Hippocampal formation (tissue), 2 donors: ENCODE measurements at places on chromosomes 4 and X.
A peak's percentile ranks its signal among the peaks of the same experiment; 100 is the strongest.

- peak; percentile 81 for DNase-seq
These were observed 442 bp downstream of the NDUFB11 start for GRCh38 chrX:47143894-47144625.

DNA sequence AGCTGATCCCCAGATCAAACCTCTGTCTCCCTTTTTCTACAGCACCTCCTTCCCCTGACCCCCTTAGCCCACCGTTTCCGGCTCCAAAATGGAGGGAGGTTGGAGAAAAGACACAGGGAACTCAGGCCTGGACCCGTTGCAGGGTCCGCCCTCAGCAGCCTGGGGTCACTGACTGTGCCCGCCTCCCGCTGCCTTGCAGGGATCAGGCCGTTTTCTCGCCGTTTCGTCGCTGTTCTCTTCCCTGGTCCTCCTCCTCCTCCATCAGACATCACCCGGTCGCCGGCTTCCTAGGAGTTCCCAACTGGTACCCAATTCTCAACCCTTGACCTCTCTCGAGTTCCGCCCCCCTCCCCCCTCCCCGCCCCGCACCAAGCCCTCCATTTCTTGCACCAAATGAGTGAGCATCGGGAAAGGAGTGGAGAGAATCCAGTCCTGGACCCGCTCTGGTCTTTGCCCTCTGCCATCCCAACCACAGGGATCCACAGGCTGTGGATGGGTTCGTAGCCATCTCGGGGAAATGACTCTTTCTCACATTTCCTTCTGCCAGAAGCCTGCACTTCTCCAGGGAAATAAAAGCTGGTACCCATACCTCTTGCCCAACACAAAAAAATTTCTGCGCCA is 493 bp downstream of the TCEAL5 start:
- DNase-seq, result no peak

- no peak for DNase-seq
These were observed 89.7 kb downstream of the TET2 start for GRCh38 chr4:105236202-105236915.

DNA sequence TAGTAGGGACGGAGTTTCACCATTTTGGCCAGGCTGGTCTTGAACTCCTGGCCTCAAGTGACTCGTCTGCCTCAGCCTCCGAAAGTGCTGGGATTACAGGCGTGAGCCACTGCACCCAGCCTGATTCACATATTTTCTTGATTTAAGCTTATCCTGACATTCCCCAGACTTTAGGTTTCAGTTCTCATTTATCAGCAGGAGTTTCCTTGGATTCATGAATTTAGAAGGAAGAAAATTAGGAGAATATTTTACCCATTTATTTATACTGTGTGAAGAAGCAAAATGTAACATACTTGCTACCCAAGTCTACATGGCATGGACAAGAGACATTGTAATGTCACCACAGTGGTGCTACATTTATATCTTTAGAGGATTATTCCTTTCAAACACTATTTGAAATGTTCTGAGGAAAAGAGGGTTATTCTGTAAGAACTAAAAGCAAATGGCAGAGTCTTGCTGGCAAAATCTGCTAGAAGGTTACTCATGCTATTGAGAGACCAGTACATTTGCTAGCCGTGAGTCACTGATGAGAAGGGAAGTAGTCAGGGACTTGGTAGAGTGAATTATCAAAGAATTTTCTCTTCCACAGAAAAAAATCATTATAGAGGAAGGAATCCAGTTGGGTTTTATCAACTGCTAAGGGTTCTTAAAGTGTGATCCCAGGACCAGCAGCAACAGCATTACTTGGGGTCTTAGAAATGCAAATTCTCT is 26.1 kb upstream of the CFAP299 start:
- no peak for DNase-seq

- no peak for DNase-seq
These were observed 115.8 kb downstream of the PPARGC1A start for GRCh38 chr4:23773884-23774636.

- no peak for DNase-seq
These were observed 91.8 kb downstream of the REPS2 start for GRCh38 chrX:17038277-17038676.
